ENCODE measurements at places on chromosomes 7 and 10.
A peak's percentile ranks its signal among the peaks of the same experiment; 100 is the strongest.

GRCh38 chr10:102227050-102227449, 951 bp downstream of the ELOVL3 start:
- DNase-seq, result no peak

- DNase-seq, result no peak
Observed at GRCh38 chr7:30923774-30924413, 12.2 kb downstream of the AQP1 start.

- no peak for DNase-seq
Observed at GRCh38 chr10:4212111-4212630, 427.2 kb upstream of the KLF6 start.

GRCh38 chr10:6920072-6921019, 340.3 kb upstream of the PRKCQ start:
- DNase-seq, result peak; percentile 70

- no peak for DNase-seq
Observed at GRCh38 chr10:67050415-67050814, 124.6 kb downstream of the LRRTM3 start.

DNA sequence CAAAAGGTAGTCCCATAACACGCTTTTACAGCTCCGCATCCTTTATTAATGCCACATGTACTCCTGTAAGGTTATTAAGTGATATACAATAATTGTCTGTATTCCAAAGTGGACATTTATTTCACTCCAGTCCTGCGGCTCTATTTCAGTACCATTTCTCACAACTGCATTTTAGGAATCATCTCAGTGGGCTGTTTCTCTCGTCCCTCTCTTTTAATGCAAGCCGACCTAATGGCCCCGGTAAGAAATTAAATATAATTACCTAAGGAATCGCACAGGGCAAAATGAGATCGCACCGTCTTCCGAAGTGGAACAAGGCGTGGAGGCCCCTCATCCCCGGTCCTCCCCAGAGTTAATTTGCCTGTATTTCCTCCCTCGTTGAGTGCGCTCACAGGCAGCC, 216.5 kb downstream of the RAB11FIP2 start:
- DNase-seq, result no peak

DNA sequence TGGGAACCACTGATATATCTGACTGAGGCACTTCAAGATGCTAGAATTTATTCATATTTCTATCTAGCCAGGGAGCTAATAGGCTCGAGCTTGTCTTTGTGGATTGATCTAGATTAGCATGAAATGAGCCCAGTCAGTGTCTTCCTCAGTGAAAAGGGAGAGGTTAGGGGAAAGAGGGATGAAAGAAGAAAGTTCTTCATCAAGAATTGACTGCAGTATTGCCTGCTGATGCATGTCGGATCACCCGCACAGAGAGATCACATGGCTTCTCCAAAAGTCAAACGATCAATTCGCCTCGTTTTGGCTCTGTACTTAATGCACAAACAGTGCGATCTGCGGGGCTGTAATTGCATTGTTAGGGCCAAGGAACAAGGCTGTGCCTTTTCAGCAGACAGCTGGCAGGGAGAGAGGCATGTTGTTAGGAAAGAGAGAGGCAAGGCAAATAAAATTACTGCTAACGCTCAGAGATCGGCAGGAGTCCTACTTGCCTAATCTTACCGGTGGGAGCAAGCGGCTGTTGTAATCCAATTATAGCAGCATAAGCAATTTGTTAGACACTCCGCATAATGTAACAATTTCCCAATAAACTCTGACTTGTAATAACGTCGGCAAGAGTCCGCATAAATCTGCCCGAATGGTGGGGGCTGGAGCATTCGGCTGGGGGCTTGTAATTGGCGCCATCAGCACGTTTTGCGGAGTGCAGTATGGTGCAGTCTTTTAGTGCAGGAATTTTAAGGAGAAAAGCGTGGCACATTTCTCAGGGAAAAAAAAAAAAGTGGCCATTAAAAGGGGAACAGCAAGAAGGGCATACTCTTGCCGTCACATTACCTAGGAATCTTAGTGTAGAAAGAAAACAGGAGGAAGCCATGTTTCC, 102.1 kb downstream of the POLL start:
- no peak for DNase-seq

All from immature natural killer cell (primary cell).